ENCODE measurements at places on chromosomes 6 and 20.

- H3K4me3 ChIP-seq = no peak overlapping the region
- H3K36me3 ChIP-seq = no peaks in the 10 kb centered on the region
- H3K27ac ChIP-seq = no peak overlapping the region
These were observed 47.8 kb downstream of the SHLD1 start for GRCh38 chr20:5797843-5798462.

- H3K4me3 ChIP-seq = no peak overlapping the region
- no peaks in the 10 kb centered on the region for H3K27me3 ChIP-seq
- no peaks in the 10 kb centered on the region for H3K4me1 ChIP-seq
- H3K27ac ChIP-seq = no peak overlapping the region
- DNase-seq = no peak
- H3K36me3 ChIP-seq = no peaks in the 10 kb centered on the region
These were observed 51.9 kb downstream of the SYNE1 start for GRCh38 chr6:152585236-152585635.

DNA sequence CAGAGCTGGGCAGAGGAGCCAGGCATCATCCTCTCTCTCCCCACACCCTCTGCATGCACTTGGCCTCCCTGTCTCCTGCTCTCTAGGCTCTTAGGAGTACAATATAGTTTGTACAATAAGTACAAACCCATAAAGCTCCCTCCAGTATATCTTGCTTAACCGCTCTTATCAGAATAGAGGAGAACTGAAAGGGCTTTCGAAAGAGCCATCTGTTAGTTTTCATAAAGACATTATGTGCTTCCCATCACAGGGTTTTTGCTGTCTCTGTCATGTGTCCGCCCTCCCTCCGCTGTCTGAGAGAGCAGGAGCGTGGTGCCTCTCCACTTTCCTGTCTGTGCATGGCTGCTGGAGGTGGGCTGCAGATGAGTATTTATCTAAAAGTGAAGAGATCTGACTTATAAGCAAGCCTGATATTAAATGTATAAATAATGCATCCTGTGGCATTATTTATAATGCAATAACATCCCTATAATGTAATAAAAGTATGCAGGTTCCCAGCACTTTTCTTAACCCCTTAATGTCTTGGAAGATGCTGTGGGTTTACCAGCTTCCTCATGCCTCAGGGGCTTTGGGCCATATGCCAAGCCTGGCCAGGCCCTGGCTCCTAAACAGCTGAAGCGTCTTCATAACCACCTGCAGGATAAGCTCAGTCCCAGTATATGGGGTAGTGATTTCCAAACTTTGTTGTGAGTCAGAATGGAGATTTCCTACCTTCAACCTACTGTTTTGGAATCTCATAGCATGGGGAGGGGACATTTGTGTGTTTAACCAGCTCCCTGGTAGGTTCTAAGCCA is 297.1 kb downstream of the DHX35 start:
- H3K4me3 ChIP-seq = no peak overlapping the region
- DNase-seq = no peak
- H3K27me3 ChIP-seq = no peaks in the 10 kb centered on the region
- H3K36me3 ChIP-seq = no peaks in the 10 kb centered on the region

DNA sequence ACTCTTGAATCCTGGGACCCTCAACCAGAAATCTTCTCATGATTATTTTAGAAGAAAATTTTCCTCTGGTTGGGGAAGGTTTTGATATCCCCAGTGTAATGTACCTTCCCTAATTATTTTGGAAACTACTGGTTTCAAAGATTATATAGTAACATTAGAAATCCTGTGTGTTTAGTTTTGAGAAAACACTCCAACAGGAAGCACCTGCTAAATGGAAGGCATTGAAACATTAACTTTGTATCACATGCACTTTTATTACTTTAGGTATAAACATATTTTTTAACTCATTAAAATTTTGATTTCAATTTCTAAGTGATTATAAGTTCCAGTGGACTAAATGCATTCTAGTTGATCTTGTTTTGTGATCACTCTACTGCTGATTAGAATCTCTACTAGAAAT is 109.3 kb downstream of the SESN1 start:
- H3K4me1 ChIP-seq = no peaks in the 10 kb centered on the region
- no peaks in the 10 kb centered on the region for H3K27me3 ChIP-seq
- no peak for DNase-seq
- H3K27ac ChIP-seq = no peak overlapping the region

DNA sequence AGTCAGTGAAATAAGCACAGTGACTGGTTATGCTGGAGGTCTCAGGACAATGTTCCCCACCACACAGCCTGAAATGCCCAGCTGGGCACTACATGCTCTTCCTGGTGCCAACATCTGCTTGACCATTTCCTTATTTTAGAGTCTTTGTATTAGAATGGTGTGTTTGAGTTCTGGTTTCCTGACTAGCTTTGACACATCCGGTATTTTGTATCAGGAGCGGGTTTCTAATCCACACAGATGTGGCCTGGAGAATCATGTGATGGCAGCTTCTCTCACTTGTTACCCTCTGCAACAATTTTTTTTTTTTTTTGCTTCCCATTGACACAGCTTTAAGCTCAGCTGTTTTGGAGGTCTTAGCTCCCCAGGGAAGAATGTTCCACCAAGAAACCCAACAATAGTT is 164.5 kb upstream of the CST7 start:
- no peaks in the 10 kb centered on the region for H3K4me1 ChIP-seq
- H3K36me3 ChIP-seq = no peaks in the 10 kb centered on the region
- no peak for DNase-seq
- H3K27me3 ChIP-seq = peaks cover 29% of the 10 kb centered on the region
- no peak overlapping the region for H3K4me3 ChIP-seq

DNA sequence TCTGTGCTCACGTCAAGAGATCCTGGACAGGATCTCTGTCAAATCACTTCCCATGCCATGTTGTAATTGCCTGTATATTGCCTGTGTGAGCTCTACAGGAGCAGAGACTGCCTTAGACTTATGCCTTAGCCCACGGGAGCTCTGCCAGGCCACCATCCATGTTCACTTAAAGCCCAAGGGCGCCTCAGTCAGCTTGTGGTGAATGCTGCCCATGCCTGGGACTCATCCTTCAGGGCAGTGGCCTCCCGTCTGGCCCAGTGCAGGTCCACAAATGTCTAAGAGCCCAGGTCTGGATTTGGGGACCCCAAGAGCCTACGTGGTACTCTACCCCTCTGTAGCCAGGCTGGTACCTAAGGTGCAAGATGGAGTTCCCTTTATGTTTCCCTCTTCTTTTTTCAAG is 22.4 kb upstream of the BPIFA2 start:
- H3K4me1 ChIP-seq = no peaks in the 10 kb centered on the region
- no peaks in the 10 kb centered on the region for H3K27me3 ChIP-seq
- no peak overlapping the region for H3K4me3 ChIP-seq
- no peaks in the 10 kb centered on the region for H3K36me3 ChIP-seq

DNA sequence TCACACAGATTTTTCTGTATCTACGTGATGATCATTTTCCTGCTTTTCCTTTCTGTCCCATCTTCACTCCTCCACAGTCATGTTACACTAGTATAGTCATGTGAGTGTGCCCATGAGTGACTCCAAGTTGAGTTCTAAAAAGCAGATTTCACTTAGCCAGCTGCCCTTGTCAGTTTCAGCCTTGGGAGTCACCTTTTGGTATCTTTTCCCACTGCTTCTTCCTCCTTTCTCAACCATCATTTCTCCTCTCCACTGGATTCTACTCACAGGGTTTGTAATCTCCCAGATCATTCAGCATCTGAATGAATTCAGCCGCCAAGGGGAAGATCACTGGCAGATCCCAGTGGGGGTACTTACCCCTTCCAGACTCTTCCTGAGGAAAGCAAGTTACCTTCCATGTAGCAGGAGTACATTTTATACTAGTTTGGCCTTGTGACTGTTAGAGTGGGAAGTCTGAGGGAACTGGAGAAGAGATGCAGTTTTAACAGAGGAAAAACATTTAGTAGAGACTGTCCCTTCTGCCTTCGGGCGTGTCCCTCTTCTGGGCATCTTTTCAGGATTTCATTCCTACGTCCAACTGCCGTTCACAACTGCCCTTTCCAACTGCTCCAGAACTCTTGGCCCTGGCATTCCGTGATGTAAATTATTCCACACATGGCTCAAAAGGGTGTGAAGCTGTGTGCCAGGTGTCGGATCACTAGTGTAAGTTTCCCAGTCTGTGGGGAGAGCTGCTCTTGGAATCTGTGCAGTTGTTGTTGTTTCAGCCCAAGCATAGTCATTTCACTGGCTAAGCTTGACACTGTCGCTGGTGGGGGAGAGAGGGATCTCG is 38.9 kb downstream of the BICRAL start:
- H3K36me3 ChIP-seq = no peaks in the 10 kb centered on the region
- H3K4me3 ChIP-seq = no peak overlapping the region
- no peaks in the 10 kb centered on the region for H3K27me3 ChIP-seq
- no peak overlapping the region for H3K27ac ChIP-seq
- H3K4me1 ChIP-seq = no peaks in the 10 kb centered on the region

GRCh38 chr20:24638591-24639548 is 169.4 kb downstream of the SYNDIG1 start:
- peak; percentile 50 for DNase-seq
- H3K27me3 ChIP-seq = peaks cover 20% of the 10 kb centered on the region
- no peaks in the 10 kb centered on the region for H3K36me3 ChIP-seq
- no peak overlapping the region for H3K4me3 ChIP-seq

DNA sequence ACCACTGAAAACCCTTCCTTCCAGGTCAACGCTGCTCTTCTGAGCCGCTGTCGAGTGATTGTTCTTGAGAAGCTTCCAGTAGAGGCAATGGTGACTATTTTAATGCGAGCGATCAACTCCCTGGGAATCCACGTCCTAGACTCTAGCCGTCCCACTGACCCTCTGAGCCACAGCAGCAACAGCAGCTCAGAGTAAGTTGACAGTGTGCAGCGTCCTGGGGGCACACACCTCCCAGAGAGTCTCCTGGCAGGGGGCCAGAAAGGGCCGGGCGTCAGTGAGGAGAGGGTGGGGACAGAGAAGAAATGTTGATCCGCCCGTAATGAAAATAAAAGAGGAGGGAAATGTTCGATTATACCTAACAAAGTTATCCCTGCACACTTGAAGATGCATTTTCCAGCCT is 5.0 kb downstream of the WRNIP1 start:
- H3K4me3 ChIP-seq = no peak overlapping the region
- H3K27ac ChIP-seq = 0 out of 2 replicates have a peak overlapping the region, but pooled peaks have one; percentile 16
- no peak for DNase-seq
- H3K4me1 ChIP-seq = peaks cover 18% of the 10 kb centered on the region

GRCh38 chr6:30743099-30744053 is 889 bp upstream of the FLOT1 start:
- H3K27ac ChIP-seq = peak overlapping the region; percentile 98
- peak overlapping the region; percentile 96 for H3K4me3 ChIP-seq
- H3K27me3 ChIP-seq = no peaks in the 10 kb centered on the region

GRCh38 chr6:154058963-154059680 is 20.1 kb downstream of the OPRM1 start:
- no peaks in the 10 kb centered on the region for H3K4me1 ChIP-seq
- no peak for DNase-seq
- H3K27ac ChIP-seq = no peak overlapping the region
- H3K27me3 ChIP-seq = no peaks in the 10 kb centered on the region
- no peak overlapping the region for H3K4me3 ChIP-seq

GRCh38 chr6:113920663-113921267 is 50.2 kb downstream of the HDAC2 start:
- DNase-seq = no peak
- no peak overlapping the region for H3K4me3 ChIP-seq
- H3K27ac ChIP-seq = no peak overlapping the region
- no peaks in the 10 kb centered on the region for H3K36me3 ChIP-seq
- H3K4me1 ChIP-seq = peaks cover 2% of the 10 kb centered on the region

- H3K4me3 ChIP-seq = no peak overlapping the region
- H3K4me1 ChIP-seq = no peaks in the 10 kb centered on the region
- no peak for DNase-seq
- H3K27ac ChIP-seq = no peak overlapping the region
- no peaks in the 10 kb centered on the region for H3K36me3 ChIP-seq
These were observed 37.6 kb upstream of the PTPRK start for GRCh38 chr6:128558021-128558420.

DNA sequence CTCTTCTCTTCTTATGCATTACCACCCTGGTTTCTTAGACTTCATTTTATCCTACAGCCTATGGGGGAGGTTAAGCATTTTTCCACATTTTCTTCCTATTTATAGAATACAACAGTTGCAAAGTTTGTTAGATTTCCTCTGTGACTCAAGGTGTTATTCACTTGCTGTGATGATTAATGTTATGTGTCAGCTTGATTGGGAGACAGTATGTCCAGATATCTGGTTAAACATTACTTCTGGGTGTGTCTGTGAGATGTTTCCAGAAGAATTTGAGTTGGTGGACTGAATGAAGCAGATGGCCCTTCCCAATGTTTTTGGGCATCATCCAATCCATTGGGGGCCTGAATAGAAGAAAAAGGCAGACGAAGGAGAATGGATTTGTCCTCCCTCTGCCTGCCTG is 131.3 kb downstream of the C6orf118 start:
- no peak overlapping the region for H3K27ac ChIP-seq
- H3K4me3 ChIP-seq = no peak overlapping the region
- H3K4me1 ChIP-seq = no peaks in the 10 kb centered on the region
- no peaks in the 10 kb centered on the region for H3K27me3 ChIP-seq

DNA sequence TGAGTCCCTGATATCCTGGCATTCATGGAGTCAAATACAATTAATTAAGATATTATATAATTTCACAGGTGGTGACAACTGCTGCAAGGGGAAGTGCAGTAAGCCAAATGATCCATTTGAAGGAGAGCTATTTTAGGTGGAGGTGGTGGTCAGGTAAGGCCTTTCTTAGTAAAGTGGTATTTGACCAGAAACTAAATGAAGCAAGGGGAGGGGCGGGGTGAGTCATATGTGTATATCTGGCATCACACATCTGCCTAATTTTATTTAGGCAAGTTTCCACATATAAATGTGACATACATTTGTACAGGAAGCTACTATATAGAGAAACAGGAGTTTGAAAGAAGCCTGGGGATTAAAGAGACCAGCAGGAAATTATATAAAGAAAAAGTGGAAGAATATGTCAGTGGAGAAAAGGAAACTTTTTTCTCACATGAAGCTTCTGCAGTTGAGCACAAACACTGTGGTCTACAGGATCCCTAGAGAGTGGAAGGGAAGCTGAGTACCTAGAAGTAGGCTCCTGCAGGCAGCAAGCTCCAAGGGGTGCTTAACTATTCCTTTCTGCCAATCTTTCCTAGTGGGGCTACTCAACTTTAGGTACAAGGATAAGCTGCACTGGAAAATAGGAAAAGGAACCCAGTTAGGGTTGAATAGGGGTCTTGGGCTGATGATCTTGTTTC is 99.6 kb downstream of the OGFRL1 start:
- H3K4me1 ChIP-seq = peaks cover 19% of the 10 kb centered on the region
- no peaks in the 10 kb centered on the region for H3K27me3 ChIP-seq
- 0 out of 2 replicates have a peak, but pooled peaks cover 3% of the 10 kb centered on the region for H3K36me3 ChIP-seq
- no peak for DNase-seq
- no peak overlapping the region for H3K4me3 ChIP-seq
- no peak overlapping the region for H3K27ac ChIP-seq

- H3K36me3 ChIP-seq = no peaks in the 10 kb centered on the region
- no peak overlapping the region for H3K4me3 ChIP-seq
- H3K4me1 ChIP-seq = no peaks in the 10 kb centered on the region
- no peak overlapping the region for H3K27ac ChIP-seq
- DNase-seq = no peak
These were observed 532.5 kb downstream of the KIF16B start for GRCh38 chr20:16040742-16041141.

- H3K27me3 ChIP-seq = peaks cover 6% of the 10 kb centered on the region
- H3K36me3 ChIP-seq = no peaks in the 10 kb centered on the region
- peaks cover 4% of the 10 kb centered on the region for H3K4me1 ChIP-seq
- H3K27ac ChIP-seq = no peak overlapping the region
These were observed 43.0 kb upstream of the PTGIS start for GRCh38 chr20:49610691-49611538.

Data from IMR-90 (cell line).